Astrocyte of the cerebellum (primary cell): ENCODE measurements at places on chromosomes 2 and 18.

DNA sequence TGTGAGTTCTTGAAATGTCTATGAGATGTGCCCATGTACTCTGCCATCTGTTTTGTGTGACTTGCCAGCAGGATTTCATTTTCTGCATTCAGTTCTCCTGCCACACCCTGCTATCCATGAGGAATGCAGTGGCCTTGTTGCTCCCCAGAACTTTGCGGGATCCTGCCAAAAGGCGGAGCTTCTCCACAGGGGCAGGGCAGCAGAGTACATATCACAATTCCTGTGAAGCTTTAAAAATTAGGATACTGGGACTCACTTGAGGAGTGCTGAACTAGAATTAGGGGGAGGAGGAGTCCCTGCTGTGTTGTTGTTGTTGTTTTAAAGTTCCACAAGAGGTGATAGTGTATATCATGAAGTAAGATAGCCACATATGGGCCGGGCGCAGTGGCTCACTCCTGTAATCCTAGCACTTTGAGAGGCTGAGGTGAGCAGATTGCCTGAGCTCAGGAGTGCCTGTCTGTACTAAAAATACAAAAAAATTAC lies 76.4 kb downstream of the TANC1 start:
- no peak for DNase-seq

- DNase-seq = no peak
Measured at GRCh38 chr2:227324642-227324994, 433 bp upstream of the MFF start.

DNA sequence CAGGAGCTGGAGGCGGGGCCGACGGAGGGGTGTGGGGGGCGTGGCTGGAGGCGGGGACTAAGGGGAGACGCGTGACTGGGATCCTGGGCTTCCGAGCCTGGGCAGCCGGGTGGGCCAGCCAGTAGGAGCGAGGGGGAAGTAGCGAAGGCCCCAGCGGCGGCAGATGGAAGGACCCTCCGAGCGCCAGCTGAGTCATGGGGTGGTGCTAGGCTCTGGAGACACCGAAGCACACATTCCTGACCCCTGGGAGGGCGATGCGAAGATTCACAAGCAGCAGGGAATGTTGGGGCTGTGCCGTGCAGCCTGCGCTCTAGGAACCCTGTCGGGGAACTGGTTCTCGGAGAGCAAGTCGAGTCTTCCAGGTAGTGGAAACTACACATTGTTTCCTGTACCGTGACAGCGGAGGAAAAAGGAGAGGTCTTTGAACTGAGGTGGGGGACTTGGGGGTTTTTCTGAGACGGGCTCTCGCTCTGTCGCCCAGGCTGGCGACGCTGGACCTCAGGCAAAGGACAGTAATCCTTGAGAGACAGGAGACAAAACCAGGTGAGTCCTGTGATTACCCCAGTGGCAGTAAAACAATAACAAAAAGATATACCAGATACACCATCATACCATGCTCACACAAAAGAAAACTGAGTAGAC lies 650 bp upstream of the AFG3L2 start:
- DNase-seq = no peak

- no peak for DNase-seq
Measured at GRCh38 chr2:212523756-212524155, 14.8 kb downstream of the ERBB4 start.

GRCh38 chr2:26088038-26088643 lies 54.3 kb downstream of the RAB10 start:
- peak; percentile 12 for DNase-seq

- no peak for DNase-seq
Measured at GRCh38 chr2:53235836-53236582, 531.6 kb upstream of the CHAC2 start.
